ENCODE measurements at places on chromosomes 1 and 21.

DNA sequence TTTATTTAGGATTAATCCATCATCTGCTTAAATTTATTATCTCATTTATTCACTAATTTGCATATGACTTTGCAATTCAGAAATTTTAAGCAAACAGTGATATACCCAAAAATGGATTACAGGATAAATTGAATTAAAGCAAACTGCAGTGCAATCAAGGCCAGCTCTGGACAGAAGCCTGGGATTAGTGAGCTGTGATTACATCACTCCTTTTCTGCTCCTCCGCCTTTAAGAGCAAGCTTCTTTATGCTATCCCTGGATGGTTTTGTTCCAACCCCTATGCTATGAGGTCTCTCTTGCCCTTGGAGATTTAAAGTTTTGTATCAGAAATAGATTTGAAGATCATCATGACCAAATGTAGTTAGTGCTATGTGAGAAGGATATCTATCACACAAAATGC is 32.6 kb downstream of the GPR52 start:
- DNase-seq: no peak

DNA sequence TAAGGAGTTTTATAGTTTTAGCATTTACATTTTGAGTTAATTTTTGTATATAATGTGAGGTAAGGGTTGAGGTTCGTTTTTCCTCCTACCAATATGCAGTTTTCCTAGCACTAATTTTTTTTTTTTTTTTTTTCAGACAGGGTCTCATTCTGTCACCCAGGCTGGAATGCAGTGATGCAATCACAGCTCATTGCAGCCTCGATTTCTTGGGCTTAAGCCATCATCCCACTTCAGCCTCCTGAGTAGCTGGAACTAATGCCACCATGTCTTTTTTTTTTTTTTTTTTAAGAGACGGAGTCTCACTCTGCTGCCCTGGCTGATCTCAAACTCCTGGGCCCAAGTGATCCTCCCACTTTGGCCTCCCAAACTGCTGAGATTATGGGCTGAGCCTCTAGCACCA is 2.5 kb upstream of the UBASH3A start:
- no peak for DNase-seq

- DNase-seq: no peak
These were observed 67.2 kb downstream of the LRIG2 start for GRCh38 chr1:113140176-113140575.

GRCh38 chr1:162141281-162142054 is 72.0 kb downstream of the NOS1AP start:
- no peak for DNase-seq

GRCh38 chr1:234772345-234773147 is 162.6 kb upstream of the IRF2BP2 start:
- peak; percentile 74 for DNase-seq

DNA sequence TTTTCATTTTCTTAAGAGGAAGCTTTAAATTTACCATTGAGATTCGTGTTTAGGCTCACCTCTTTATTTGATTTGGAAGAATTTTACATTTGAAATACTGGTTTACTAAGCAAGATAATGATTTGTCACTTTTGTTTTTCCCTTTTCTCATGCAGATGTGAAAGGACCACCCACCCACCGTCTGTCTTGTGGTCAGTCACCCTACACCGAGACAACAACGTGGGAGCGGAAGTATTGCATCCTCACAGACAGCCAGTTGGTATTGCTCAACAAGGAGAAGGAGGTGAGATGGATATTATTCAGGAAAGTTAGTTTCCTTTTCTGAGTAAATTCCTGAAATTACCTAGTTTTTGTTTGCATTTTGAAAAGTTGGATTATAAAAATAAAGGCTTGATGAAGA is 189.5 kb downstream of the RASAL2 start:
- DNase-seq: no peak

GRCh38 chr1:207444514-207445217 is 9.5 kb upstream of the CR2 start:
- no peak for DNase-seq

GRCh38 chr21:35340273-35340672 is 291.2 kb upstream of the RUNX1 start:
- DNase-seq: no peak

GRCh38 chr1:8384088-8384487 is 66.2 kb downstream of the SLC45A1 start:
- no peak for DNase-seq

- no peak for DNase-seq
These were observed 16.4 kb upstream of the CAPN2 start for GRCh38 chr1:223695941-223696340.

GRCh38 chr21:38898422-38899096 is 92.8 kb downstream of the ETS2 start:
- DNase-seq: no peak

DNA sequence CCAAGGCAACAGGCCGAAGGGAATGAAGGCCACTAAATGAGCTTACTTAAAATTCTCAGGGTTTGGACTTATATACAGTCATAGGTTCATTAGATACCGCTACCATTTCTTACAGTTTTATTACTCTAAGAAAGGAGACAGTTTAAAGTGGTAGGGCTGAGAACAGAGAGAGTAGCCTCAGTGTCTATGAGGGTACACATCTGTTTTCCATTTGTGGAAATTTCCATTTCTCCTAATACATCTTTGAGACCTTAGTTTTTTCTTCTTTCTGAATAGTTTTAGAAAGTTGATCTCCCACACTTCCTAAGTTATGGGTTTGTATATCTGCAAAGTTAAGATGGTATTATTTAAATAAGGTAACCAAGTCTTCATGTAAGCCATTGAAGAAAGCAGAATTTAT is 1279.1 kb downstream of the NCAM2 start:
- DNase-seq: no peak

- no peak for DNase-seq
These were observed 69.1 kb upstream of the STUM start for GRCh38 chr1:226479474-226479873.

Data from GM19239 (cell line).